Esophagus mucosa (tissue), 1 donor: ENCODE measurements at places on chromosomes 12 and 14. TPM values are rescaled to one million over a fixed set of nuclear protein-coding genes. Genes with fewer than 3 reads are reported as not detected.

DNA sequence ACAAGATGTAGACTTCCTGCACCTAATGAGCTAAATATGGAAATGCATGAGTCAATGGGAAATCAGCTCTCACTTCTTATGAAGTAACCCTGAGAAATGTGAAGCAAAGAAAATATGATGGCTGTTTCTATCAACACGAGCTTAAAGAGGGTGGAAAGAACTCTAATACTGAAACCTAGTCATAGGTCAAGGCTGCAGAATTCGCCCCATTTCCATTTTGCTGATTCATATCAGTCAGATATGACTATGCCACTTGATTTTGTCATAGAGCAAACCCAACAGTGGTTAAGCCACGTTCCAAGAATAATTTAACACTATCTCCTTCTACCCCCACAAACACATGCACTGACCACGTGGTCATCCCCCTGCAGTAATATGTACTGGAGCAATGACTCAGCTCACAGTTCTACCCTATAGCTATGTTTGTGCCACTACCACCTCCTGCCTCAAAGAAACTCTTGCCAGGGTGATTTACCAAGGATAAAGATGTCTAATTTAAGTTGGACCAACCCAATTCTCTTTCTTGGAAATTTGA lies 157.5 kb downstream of the TMTC3 start:
- peak; percentile 81 for ATAC-seq

DNA sequence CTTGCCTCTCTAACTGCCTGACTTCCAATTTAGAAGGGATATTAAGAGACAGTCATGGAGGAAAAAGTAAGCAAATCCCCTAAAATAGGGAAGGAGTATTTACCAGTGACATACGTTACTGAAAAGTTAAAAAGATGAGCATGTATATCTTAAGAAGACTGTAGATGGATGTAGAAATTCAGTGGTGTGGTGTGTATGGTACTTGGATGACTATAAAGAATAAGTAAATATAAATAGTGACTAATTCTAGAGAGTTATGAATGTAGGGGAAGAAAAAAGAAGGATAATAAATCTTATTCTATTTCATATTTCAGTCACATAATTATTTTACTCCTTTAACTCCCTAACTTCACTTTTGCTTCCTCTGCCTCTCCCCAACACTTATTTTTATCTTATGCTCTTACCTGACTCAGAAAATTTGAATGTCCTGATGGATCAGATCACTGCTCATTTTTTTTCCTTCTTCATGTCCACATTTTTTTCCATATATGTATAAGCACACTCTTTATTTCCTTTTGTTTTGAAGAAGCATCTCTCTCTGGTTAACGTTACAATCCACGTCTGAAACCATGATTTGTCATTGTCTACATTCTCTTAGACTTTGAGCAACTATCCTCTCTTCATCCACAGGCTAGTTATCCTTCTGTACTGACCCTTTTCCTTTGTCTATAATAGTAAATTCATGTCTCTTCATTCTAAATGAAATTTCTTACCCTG lies 422.7 kb upstream of the SYT1 start:
- ATAC-seq: no peak

DNA sequence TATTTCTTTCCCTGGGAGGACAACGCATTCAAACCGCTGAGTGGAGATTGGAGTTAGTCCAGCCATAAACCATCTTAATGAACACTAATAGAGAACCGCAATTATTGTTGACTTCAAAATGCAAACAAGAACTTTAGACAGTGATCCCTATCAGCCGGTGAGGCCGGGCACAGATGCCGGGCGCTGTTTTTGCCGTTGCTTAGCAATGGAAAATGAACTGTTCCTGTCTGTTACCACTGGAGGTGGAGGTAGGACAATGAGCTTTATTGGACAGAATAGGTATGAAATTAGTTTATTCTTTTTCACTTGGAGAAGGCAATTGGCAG lies 216.8 kb downstream of the TTC8 start:
- ATAC-seq: peak; percentile 16

Gene ARL6IP4
- total RNA-seq: 134 TPM

Gene ADCY4
- total RNA-seq: 4.5 TPM

Gene ADAM20
- total RNA-seq: 0.80 TPM
